ENCODE measurements at places on chromosomes 3 and 15.

DNA sequence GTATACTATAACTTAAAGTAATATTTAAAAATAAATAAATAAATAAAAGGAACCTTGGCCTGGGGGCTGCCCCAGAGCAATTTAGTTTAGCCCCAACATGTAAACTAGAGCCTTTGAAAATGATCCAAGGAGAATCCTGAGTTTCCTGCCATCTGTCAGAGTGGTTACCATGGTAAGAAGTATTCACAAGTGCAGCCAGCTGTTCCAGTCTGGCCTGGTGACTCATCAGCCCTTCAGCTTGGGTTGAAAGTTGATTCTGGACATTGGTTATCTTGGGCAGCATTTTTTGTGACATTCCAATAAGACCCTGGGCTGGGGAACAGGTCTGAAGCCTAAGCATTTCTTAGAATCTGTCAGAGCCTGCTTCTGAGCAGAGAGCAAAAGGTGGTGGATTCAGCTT lies 72.7 kb upstream of the LRTM1 start:
- DNase-seq, result no peak

DNA sequence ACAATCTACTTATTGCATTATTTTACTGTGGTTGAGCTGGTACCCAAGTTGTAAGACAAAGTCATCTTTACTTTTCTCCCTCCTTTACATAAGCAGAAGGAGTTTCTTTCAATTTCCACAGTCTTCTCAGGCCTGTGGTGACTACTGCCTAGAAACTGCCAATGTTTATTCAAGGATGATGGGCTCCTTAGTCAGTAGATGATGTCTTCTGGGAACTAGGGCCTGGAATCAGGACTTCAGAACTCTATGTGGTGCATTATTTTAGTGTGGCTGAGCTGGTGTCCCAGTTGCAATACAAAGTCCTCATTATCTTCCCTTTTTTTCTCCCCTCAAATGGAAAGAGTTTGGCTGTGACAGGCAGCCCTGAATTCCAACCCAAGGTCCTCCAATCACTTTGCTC lies 1762.5 kb downstream of the SI start:
- DNase-seq, result no peak

DNA sequence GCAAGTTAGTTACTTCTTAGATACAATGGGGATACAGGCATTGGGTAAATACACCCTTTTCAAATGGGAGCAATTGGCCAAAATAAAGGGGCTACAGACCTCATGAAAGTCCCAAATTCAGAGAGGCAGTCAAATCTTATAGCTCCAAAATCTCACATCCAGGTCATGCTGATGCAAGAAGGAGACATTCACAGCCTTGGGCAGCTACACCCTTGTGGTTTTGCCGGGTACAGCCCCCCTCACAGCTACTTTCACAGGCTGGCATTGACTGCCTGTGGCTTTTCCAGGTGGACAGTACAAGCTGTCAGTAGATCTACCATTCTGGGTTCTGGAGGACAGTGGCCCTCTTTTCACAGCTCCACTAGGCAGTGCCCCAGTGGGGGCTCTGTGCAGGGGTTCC lies 17.5 kb upstream of the PLSCR1 start:
- no peak for DNase-seq

DNA sequence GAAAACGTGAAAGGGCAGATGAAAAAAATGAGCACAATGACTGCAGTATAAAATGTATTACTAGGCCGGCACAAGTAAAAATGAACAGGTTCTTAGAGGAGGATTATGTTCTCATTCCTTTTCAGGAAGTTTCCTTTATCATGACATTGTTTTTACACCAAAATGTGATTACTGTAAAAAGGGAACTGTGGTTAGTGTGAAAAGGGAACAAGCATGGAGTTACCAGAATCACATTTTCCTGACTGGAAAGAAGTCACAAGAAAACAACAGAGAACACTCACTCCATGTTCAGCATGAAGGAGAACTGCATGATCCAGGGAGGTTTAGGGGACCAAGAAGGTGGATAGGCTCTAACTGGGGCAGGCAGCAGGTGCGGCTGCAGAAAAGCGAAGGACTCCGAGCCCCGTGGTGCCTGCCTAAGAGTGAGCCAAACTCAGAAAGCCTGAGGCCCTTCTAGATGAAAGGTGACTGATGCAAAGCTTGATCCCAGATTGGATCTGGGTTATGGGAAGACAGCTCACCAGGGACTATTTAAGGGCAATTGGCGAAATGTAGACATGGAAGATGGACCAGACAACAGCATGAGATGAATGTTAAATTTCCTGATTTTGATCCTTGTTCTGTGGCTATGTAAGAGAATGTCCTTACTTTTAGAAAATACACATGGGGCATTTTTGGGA lies 77.3 kb downstream of the CCR1 start:
- DNase-seq, result no peak

GRCh38 chr15:67545864-67546263 lies 3.4 kb downstream of the MAP2K5 start:
- no peak for DNase-seq

DNA sequence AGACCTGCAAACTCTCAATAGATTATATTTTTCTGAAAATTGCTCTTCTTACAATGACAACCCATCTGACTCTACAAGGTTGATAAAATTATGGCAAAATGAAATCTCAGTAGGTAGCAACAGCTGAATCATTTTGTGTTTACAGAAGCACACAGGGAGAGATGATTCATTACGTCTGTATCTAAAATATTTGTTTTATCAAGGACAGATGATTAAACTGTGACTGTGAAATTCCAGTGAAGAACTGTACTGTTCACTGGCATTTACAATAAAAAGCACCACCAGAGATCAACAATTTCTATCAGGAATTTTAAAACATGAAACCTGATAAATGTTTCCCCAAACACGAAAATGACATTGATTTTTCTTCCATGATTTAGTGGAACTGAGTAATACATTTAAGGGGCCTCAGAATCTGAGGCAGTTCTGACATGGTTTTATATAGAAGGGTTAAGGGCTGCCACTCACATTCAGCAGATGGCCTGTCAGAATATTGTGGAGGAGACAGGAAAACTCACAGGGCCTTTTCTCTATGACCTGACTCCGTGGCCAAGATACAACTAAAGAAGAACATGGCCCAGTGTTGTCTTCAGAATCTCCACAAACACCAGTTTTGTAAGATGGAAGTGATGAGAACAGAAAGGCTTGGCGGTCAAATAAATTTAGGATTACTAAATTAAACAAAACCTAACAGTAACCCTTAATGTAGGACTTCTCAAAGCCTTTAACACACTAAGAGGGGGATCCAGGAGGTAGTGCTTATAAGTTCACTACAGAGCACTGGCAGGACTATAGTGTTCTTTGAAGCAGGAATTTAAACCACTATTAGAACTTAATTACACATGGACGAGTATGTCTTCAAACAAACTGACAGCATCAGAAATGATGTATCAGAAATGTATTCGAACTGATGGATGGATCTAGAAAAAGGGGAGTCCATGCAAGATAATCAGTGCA lies 25.9 kb downstream of the RAD18 start:
- no peak for DNase-seq

GRCh38 chr3:54188176-54188791 lies 65.9 kb downstream of the CACNA2D3 start:
- no peak for DNase-seq
